ENCODE measurements at places on chromosomes 13 and 19. TPM values are rescaled to one million over a fixed set of nuclear protein-coding genes. Genes with fewer than 3 reads are reported as not detected.

GPR183 gene
- 5.2 TPM for total RNA-seq

MEF2B gene
- total RNA-seq: 0.32 TPM

PAK4 gene
- total RNA-seq: 20.3 TPM

NLRP4 gene
- not detected for total RNA-seq

HAUS8 gene
- 2.8 TPM for total RNA-seq

GPR4 gene
- not detected for total RNA-seq

ERFL gene
- total RNA-seq: not detected

- peak; percentile 37 for DNase-seq
These were observed 23.1 kb downstream of the ARID3A start for GRCh38 chr19:948842-949496.

GRCh38 chr19:50509366-50509765 lies 1.6 kb downstream of the JOSD2 start:
- DNase-seq: no peak

- DNase-seq: peak; percentile 93
These were observed 11.6 kb upstream of the OR1M1 start for GRCh38 chr19:9075064-9075949.

DNA sequence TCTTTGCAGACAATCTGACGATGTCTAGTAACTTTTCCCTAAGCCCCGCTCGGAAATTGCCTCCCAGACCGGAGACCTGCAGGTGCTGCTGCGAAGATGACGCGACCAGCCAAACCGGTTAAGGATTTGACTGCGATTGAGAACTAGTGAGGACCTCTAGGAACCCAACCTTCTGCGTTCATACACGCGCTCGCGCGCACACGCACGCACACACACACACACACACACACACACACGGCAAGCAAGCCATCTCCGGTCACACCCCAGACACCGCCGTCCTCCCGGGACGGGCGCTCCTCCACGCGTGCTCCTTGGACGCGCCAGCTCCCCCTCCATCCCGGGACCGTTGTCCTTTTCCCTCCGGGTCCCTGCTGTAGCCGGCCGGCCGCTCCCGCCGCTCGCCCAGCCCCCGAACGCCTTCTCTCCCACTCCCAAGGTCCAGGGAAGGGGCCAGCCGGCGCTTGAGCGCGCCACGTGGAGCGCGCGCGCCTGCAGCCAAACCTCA lies 1.2 kb downstream of the TBC1D4 start:
- DNase-seq: peak; percentile 60

DNA sequence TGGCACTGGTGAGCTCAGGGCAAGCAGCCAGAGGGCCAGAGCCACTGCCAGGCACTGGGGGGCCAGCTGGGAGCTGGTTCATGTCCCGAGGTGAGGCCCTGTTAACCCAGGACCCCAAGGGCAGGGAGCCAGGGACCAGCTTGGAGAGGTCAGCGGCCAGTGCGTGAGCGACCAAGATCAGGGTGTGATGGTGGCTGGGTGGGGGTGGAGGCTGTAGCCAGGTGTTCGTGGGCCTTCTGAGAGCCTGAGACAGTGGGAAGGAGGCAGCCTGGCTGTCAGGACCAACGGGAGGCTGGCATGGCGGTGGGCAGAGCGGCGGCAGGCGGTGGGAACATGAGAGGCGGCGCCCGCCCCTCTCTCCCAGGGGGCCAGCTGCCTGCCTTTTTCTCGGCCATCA lies 8.1 kb upstream of the KPTN start:
- no peak for DNase-seq

DNA sequence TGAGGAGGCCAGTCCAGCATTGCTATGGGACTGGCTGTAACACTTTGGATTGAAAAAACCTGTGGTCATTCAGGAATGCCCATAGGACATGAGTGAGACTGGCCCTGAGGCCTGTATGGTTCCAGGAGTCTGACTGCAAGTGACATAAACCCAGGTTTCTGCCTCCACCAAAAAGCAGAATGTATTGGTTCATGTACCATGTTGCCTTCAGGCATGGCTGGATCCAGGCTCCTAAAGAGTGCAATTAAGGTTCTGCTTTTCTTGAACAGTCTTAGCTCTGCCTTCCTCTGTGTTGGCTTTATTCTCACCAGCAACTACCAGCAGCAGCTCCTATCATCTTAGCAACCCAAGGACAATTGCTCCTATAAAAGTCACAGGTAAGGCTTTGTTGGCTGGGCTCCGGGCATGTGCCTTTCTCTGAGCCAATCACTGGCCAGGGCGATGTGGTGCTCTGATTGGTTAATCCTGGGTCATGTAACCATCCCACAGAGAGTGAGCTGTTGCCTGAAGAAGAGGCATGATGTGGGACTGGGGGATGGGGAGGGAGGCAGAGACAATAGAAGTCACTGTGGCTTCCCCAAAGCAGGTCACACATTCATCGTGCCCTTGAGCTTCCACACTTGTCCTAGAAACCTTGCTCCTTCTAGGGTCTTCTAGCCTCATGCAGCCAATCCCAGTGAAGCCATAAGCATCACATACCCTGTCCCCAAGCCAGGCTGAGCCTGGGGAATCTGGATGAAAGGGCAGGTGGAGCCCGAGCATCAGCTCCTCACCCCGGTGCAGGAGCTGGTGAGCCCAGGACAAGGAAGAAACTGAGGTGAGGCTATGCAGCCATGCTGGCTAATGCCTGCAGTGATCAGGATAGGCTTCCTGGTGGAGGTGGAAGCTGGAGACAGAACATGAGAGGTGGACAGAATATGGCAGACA lies 123.9 kb downstream of the URI1 start:
- no peak for DNase-seq

DNA sequence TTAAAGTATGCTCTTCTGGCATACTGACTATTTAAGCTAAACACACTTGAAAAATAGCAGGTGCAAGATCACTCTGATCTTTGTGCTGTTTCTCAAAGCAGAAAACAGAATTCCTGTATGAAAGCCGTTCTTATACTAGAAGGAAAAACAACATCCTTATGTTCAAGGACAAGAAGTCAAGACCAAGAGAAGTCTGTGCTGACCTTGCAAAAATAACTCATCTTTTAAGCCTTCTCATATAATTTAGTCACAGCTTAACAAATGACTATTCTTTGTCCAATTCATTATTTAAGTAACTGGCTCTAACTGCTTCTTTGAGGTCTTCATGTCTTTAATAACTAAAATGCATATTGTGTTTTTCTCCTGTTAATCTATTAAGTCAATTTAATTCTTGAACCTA lies 2750.2 kb upstream of the PCDH20 start:
- DNase-seq: no peak

DNA sequence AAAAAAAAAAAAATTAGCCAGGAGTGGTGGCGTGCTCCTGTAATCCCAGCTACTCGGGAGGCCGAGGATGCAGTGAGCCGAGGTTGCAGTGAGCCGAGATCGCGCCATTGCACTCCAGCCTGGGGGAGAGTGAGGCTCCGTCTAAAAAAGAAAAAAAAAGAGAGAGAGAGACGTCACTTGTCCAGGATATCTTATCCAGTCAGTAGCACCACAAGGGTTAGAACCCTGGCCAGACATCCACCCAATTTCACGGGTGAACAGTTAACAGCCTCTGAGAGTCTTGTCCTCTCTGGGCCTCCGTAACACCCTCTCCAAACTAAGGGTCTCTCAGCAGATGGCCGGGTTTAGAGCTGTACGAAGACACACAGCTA lies 917 bp upstream of the CLPTM1 start:
- DNase-seq: no peak

DNA sequence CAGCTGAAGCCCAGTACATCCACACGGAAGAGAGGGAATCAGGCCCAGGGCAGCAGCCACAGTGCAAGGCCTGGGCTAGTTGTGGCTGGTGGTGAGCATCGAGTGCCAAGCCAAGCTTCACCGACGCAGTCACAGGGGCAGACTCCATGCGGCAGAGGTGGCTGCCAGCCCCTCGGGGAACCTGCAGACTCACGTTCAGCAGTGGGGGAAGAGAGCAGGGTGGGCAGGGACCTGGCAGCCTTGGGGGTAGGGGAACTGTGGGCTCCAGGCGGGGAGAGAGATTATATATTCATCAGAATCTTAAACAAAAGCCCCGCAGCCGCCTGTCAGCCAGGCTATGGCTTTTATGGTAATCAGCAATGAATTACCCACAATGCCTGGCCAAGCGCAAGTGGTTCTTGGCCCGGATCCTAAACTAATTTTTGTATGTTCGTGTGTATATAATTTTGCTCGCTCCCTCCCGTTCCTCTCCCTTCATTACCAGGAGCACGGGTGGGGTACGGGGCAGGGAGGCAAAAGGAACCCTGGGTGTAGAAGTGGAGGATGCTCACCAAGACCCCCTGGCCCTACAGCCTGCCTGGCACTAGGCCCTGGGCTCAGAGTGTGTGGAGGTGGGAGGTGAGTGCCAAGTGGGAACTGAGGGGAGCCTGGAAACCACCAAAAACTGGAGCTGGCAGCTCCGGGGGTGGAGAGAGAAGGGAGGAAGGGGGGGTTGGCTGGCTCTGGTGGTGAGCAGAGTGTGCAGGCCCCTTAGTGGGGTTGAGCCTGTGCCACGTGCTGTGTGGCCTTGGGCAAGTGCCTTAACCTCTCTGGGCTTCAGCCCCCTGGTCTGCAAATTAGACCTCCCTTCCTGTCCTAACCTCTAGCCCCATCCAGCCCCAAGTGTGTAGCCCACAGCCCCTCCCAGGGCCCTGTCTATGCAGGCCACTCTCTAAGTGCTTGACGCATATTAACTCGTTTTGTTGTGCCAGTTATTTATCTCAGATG lies 31.9 kb downstream of the PTPRS start:
- DNase-seq: peak; percentile 38

GRCh38 chr13:101520672-101521071 lies 68.2 kb downstream of the ITGBL1 start:
- no peak for DNase-seq

- DNase-seq: no peak
These were observed 19.3 kb downstream of the AP1M1 start for GRCh38 chr19:16216744-16217670.

GRCh38 chr13:60398907-60399589 lies 2.0 kb downstream of the TDRD3 start:
- DNase-seq: no peak

- peak; percentile 17 for DNase-seq
These were observed 41.3 kb downstream of the FLT3 start for GRCh38 chr13:28058866-28059613.

DNA sequence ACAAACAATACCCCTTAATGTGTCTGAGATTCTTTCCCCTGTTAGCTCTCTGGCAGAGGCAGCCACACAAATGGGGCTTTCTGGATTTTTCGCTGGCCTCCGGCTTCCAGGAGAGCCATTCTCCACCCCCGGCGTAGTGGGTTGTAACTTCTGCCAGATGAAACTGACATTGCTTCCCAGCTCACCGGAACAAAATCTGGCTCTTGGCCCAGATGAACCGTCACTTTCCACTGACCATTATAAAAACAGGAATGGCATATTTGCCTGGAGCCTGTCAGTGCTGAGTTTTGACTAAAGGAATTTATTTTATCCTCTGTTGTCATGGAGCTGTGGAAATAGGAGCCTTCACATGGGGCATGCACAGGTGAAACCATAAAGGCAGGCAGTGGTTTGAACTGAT lies 120.6 kb upstream of the GPR12 start:
- no peak for DNase-seq

DNA sequence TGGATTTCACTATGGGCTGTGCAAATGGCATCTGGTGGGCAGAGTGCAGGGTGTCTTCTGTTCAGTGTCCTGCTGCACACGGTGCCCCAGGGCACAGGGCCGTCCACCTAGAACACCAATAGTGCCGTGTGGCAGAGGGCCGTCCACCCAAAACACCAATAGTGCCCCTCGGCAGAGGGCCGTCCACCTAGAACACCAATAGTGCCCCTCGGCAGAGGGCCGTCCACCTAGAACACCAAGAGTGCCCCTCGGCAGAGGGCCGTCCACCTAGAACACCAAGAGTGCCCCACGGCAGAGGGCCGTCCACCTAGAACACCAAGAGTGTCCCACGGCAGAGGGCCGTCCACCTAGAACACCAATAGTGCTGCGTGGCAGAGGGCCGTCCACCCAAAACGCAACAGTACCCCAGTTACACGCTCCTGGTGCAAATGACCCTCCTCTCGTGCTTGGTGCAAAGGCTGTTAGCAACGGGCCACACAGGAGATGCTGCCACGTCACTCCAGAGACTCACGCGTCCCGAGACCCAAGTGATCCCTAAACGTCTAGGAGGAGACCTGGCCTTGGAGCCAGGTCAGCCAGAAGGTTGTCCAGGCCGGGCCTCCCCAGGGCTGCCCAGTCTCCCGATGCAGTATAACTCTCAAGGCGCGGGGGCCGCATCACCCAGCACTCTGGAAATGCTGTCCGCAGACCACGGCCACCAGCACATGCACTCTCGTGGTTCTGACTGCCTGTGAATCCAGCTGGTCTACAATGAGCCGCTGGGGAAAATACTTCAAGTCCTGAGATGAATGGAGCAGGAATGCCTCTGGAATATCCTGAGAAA lies 51.5 kb downstream of the RASA3 start:
- no peak for DNase-seq

DNA sequence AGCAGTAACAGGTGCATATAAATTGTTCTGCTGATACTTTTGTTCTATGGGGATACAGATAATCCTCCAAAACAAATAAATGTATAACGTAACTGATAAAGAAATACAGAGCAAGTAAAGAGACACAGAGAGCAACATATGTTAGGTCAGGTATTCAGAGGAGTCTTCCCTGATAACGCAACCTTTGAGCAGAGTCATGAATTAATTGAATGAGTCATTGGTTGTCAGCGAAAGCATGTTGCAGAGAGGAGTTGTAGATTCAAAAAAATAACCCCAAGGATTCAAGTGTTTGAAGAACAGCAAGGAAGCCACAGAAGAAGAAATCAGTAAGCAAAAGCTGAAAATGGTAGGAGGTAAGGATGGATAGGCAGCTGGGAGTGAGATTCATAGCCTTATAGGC lies 245.2 kb downstream of the TBC1D4 start:
- DNase-seq: no peak

GRCh38 chr19:1106841-1107660 lies 3.3 kb downstream of the GPX4 start:
- peak; percentile 64 for DNase-seq

GRCh38 chr13:40149611-40150274 lies 494.3 kb downstream of the COG6 start:
- DNase-seq: peak; percentile 54

DNA sequence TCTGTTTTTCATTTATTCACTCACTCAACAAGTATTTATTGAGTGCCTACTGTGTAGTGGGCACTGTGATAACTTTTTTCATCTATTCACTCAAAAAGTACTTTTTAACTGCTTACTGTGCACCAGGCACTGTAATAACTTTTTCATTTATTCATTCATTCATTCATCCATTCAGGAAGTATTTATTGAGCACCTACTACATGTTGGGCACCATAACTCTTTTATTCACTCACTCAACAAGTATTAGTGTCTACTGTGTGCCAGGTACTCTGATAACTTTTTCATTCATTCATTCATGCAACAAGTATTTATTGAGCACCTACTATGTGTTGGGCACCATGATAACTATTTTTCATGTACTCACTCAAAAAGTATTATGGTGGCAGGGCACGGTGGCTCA lies 6.9 kb downstream of the CIB3 start:
- DNase-seq: no peak

DNA sequence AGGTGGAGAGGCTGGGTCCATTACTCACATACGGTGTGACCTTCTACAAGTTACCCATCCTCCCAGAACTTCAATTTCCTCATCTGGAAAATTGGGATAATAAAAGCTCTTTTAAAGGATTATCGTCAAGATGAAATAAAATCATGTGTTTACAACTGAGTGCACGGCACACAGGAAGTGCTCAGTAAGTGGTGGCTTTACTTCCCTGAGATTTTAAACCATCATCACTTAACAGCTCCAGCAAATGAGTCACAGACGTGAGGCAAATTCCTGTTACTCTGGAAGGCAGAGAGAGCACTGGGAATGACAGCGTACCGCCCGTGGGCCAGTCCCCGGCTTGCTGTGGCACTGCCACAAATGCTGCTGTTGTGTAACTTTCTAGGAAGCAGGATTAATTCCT lies 64.1 kb downstream of the MRPL57 start:
- DNase-seq: no peak

GRCh38 chr13:72025836-72026235 lies 158.8 kb upstream of the DACH1 start:
- no peak for DNase-seq

Data from hepatocyte (in vitro differentiated cells).